IMR-90 (cell line): ENCODE measurements at places on chromosomes 12 and 14.

DNA sequence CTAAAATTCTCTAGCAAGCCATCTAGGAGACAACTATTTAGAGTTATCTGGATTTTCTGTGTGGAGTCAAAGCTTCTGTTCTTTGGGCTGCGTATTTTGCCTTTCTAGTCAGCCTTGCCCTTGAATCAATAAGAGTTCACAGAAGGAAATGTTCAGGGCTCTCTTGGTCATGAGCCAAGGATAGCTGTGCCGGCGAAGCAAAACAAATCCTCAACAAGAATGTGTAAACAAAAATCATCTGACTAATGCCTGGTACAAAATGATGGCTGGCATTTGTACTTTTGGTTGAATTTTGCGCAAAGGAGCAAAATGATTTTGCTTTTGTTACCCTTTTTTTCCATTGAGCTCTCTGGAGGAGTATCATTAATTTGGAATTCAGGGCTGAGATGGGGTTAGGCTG is 171.1 kb downstream of the DACT1 start:
- H3K4me3 ChIP-seq: no peak overlapping the region
- H3K27me3 ChIP-seq: peaks cover 4% of the 10 kb centered on the region; the same call in 1 of the 2 replicates
- H3K36me3 ChIP-seq: no peaks in the 10 kb centered on the region
- no peaks in the 10 kb centered on the region for H3K4me1 ChIP-seq

DNA sequence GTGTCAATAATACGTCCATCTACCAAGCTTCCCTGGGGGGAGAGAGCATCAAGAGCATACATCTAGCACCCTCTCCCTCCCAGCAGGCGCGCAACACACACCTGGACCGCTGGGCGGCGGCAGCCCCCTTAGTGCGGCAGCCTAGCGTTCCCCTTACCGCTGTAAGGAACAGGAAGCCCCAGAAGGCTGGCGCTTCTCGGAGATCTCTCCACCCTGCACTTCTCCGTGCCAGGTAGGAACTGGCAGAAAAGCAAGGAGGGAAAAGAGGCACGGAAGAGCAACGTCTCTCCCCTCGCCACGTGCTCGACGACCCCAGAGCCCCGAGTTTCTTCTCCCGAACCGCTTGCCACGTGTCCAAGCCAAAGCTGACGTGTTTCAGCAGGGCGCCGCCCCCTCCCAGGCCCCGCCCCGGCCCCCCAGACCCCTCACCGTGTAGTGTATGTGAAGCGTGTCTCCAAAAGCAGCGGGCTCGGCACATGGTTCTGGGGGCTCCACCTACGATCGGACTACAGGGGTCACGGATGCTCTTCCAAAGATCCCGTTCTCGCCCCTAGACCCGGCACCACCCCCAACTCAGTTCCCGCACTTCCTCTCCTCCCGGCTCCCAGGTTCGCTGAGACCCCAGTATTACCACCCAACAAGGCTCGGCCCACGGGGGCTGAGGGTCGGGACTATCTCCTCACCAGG is 532 bp downstream of the FKBP11 start:
- H3K4me1 ChIP-seq: peaks cover 26% of the 10 kb centered on the region
- H3K27me3 ChIP-seq: no peaks in the 10 kb centered on the region
- DNase-seq: peak; percentile 46
- H3K36me3 ChIP-seq: peaks cover 15% of the 10 kb centered on the region
- H3K4me3 ChIP-seq: peak overlapping the region; percentile 90
- H3K27ac ChIP-seq: peak overlapping the region; percentile 56

DNA sequence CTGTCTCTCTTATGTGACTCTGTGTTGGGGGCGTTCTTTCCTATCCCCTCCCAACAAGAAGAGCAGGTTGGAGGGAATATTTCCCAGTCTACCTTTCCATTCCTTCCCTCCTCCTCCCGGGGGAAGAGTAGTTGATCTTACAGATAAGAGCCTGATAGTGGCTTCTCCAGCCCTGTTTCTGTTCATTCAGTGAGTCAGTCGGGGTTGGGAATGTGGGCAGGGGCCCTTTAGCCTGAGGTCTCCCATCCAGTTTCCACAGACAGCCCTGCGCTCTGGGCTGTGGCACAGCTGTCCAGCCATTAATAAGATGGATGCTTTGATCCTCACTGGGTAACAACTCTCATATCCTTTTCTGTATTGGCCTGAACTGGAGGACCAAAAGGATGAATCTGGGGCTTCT is 18.1 kb upstream of the PPP1R1A start:
- no peak for DNase-seq
- H3K4me3 ChIP-seq: no peak overlapping the region
- H3K36me3 ChIP-seq: no peaks in the 10 kb centered on the region
- no peaks in the 10 kb centered on the region for H3K4me1 ChIP-seq

GRCh38 chr12:105200385-105200784 is 35.6 kb downstream of the APPL2 start:
- no peak for DNase-seq
- H3K4me3 ChIP-seq: no peak overlapping the region
- H3K36me3 ChIP-seq: peaks cover 72% of the 10 kb centered on the region
- peaks cover 10% of the 10 kb centered on the region for H3K4me1 ChIP-seq
- H3K27ac ChIP-seq: 0 out of 2 replicates have a peak overlapping the region, but pooled peaks have one; percentile 11

DNA sequence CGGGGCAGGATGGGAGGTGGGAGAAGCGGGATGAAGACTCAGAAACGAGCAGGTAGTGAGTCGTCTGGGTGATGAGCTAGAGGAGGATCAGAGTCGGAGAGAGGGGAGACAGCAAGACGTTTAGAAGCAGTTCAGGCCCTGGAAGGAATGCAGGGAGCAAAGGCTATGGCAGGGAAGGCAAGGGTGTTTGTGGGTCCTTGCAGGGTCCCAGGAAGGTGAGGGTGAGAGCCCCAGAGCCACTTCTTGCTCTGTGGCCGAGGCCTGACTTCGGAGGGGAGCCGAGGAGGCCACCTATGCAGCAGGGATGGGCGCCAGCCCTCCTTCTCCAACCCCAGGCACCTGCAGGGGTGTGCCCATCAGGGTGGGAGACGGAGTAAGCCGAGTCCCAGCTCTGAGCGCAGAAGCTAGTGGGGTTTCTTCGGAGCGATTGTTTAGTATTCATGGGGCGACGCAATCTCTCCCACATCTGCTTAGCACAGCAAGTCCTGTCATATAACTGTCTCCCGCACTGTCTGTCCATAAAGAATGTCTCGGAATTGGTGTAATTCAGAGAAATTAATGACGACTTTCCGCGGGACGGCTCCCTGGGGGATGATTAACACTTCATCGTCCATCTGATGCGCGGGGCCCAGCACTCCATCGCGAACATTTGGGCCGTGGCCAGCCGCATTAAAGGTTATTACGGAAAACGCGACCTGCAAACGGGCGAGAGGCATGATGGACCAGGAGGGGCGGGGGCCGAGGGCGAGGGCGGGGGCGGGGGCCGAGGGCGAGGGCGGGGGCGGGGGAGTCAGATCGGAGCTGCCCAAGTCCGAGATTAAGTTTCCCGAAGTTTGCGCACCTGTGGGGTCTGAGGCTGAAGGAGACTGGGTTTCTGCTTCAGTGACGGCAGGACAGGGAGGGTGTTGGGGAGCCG is 12.2 kb upstream of the CALCOCO1 start:
- H3K4me3 ChIP-seq: 0 out of 2 replicates have a peak overlapping the region, but pooled peaks have one; percentile 14
- peaks cover 80% of the 10 kb centered on the region for H3K27me3 ChIP-seq
- H3K36me3 ChIP-seq: no peaks in the 10 kb centered on the region
- no peak for DNase-seq
- no peak overlapping the region for H3K27ac ChIP-seq

- peak; percentile 84 for DNase-seq
- H3K27me3 ChIP-seq: peaks cover 2% of the 10 kb centered on the region; the same call in 1 of the 2 replicates
- H3K36me3 ChIP-seq: no peaks in the 10 kb centered on the region
- H3K4me1 ChIP-seq: peaks cover 3% of the 10 kb centered on the region; the same call in 1 of the 2 replicates
Observed at GRCh38 chr14:65131301-65131701, 29.0 kb upstream of the MAX start.

- no peak for DNase-seq
- H3K36me3 ChIP-seq: no peaks in the 10 kb centered on the region
- H3K27me3 ChIP-seq: peaks cover 64% of the 10 kb centered on the region
- H3K4me3 ChIP-seq: no peak overlapping the region
Observed at GRCh38 chr12:54585243-54585642, 3.2 kb downstream of the PPP1R1A start.

DNA sequence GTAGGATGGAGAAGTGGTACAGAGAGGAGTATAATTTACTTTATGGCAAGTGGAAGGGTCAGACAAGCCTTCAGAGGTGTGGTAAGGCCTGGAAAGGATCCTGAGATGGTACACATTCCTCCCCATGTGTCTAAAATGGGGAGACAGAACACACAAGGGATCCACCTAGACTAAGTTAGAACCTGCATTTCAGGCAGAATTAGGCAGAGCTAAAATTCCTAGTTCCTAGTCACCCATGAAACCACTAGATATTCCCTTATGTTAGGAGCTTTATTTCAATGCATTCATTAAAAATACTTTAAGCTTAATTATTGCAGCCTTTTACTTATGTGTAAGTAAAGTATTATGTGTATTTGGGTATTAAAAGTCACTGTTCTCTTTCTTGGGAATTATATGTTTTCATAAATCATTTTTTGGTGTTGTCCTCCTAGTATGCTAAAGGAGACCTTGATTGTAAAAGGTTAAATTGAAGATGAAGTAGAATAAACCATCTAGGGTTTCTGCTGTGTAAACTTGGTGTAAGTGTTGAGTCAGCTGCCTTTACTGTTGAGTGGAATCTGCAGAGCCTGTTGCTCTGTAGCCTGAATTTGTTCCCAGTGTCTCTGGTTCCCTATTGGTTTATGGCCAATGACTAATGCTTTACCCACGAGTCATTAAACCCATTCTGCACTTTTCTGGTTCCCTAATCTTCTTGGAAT is 423.2 kb downstream of the ATP23 start:
- no peaks in the 10 kb centered on the region for H3K36me3 ChIP-seq
- peaks cover 24% of the 10 kb centered on the region for H3K4me1 ChIP-seq
- no peaks in the 10 kb centered on the region for H3K27me3 ChIP-seq
- H3K4me3 ChIP-seq: no peak overlapping the region
- DNase-seq: peak; percentile 99

GRCh38 chr12:109949089-109949488 is 47.1 kb downstream of the GIT2 start:
- H3K36me3 ChIP-seq: peaks cover 25% of the 10 kb centered on the region
- peak overlapping the region; percentile 89 for H3K27ac ChIP-seq
- peak; percentile 79 for DNase-seq

- DNase-seq: peak; percentile 47
- H3K27me3 ChIP-seq: no peaks in the 10 kb centered on the region
- H3K4me3 ChIP-seq: no peak overlapping the region
- peaks cover 4% of the 10 kb centered on the region; the same call in 1 of the 2 replicates for H3K4me1 ChIP-seq
- peaks cover 13% of the 10 kb centered on the region for H3K36me3 ChIP-seq
Observed at GRCh38 chr14:75690010-75690409, 29.0 kb downstream of the TTLL5 start.

DNA sequence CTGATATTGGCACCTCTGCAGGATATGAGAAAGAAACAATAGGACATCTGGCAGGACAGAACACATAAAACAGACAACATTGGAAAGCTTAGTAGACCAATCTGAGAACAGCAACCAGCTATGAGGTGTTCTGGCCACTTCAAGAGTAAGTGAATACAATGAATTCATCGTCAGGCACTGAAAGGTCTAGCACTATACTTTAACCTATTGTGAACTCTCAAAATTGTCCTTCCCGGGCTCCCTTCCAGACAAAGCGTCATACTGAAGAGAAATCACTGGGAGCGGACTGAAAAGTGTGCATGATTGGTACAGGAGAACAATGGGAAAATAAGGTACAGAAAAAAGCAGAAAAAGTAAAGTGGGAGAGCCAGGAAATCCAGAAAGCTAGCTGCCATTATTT is 75.8 kb downstream of the LRP6 start:
- no peaks in the 10 kb centered on the region for H3K27me3 ChIP-seq
- H3K27ac ChIP-seq: no peak overlapping the region
- H3K36me3 ChIP-seq: peaks cover 3% of the 10 kb centered on the region; the same call in 1 of the 2 replicates
